ENCODE measurements at places on chromosomes 11 and 22.

DNA sequence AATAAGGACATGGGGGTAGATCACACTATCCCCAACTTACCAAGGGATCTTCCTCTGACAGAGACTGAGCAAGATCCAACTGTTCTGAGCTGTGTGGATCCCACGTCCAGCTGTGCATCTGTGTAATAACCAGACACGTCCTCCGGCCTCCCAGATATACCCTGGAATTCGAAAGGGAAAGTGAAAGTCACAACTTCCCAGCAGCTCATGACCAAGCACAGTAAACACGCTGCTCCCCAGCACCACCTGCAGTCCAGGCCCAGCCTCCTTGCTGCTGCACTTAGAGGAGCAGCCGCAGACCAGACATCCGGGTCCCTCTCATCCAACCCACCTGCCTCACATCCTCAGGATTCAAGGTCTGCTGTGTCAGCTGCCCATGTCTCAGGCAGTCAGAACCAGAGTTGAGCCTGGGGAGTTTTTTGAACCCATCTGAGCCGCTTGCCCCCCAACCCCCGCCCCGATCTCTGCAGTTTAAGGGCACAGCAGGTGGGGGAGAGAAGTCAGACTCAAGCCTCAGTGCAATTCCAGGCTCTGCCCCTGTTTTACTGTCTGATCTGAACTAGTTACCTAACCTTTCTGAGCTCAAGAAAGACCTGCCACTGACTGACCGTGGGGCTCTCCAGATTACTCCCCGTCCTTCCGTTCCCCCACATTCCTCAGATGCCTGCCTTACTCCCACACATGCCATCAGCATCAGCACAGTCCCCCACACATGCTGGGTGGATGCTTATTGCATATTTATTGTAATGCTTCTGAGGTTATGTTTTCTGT lies at the start of gene APOL2:
Gene APOL2 (minus strand): TSS at position 127 of the 771 bp plus-strand sequence. CDS start 6,365 bp downstream, outside the sequence.
- peak; percentile 85 for DNase-seq

DNA sequence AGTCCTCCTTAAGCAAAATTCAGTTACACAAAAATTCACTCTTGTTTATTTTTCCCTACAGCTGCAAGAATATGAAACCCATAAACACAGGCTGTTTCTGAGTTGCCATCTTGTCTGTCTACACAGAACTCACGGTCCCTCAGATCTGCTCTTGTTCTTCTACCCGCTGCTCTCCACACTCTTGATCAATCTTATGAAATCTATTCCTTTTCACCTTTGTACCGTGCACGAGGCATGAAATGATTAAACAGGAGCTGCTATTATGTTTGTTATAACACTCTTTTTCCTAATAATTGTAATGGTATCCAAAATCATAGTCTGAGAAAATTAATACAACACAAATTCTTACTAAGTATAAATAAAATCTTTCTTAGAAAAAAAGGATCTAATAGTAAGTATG lies 266.1 kb upstream of the PITPNB start:
- DNase-seq: no peak

- no peak for DNase-seq
Measured at GRCh38 chr22:48834404-48834803, 993.3 kb downstream of the BRD1 start.

GRCh38 chr11:131422029-131422428 lies 51.6 kb downstream of the NTM start:
- no peak for DNase-seq

- DNase-seq: no peak
Measured at GRCh38 chr11:126392633-126393013, 37.1 kb downstream of the ST3GAL4 start.

DNA sequence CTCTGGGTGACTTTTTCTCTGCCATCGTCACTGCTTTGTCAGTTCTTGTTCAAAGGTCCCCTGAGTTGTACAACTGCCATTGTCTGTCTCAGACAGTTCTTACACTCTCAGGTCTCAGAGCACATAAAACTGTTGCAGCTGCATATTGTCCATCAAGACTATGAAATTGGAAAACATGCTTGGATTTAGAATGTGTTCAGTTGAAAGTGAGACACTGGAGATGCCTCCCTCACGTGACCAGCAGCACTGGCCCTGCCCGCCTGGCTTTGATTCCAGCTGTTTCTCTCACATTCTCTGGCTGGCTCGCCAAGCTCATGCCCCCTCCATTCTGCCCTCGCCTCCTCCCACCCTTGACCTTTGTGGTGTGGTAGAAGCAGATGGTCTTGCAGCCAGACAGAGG lies 244.2 kb downstream of the NTM start:
- peak; percentile 46 for DNase-seq

GRCh38 chr11:72525466-72525865 lies 91.1 kb upstream of the CLPB start:
- no peak for DNase-seq

DNA sequence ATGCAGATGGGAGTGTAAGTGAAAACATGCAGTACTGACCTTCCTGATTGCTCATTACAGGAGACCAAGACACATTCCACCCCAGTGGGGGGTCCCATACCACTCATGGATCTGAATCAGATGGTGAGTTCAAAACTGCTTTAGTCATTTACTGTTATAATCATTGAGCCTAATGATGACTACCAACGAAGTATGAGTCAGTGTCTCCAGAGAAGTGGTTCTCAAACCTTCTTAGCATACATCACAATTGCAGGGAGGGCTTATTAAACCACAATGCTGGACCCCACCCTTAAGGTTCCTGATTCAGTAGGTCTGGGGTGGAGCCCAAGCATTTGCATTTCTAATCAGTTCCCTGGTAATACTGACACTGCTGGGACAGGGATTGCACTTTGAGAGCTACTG lies 75.8 kb downstream of the CD44 start:
- no peak for DNase-seq

DNA sequence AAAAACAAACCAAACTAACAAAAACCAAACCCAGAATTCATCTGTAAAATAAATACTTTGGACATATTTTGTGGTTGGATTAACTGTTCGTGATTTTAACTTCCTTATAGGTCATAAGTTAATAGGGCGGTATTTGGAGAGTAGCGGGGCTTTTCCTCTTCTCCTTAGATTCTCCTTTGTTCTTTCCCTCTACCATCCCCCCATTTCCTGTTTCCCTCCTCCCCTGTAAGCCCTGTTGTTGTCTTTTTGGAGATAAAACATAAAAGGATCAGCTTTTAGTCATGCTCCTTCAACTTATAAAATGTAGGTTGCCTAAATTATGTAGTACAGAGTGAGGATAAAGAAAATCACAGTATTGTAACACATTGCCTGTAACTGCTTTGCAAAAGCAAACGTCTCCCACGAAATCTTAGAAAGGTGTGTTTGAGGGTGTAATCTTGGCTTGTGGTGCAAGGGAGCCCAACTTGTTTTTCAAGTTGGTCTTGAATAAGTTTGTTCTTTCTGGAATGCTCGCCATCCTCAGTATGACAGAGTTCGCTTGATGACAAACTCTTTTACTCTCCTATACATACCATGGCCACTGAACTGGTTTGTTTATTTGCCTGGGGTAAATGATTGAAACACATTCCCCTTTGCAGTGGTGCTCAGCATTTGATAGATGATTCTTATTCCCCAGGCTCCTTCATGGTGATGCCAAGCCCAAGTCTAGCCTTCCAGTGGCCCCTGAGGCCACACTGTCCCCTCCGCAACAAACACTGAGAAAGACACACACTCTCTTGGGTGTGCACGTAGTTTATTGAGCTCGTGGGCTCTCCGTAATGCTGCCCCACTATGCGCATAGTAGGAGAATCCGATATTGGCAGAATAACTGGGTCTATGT lies 49.4 kb downstream of the TEAD1 start:
- no peak for DNase-seq

- no peak for DNase-seq
Measured at GRCh38 chr11:130740819-130741218, 175.5 kb downstream of the SNX19 start.

DNA sequence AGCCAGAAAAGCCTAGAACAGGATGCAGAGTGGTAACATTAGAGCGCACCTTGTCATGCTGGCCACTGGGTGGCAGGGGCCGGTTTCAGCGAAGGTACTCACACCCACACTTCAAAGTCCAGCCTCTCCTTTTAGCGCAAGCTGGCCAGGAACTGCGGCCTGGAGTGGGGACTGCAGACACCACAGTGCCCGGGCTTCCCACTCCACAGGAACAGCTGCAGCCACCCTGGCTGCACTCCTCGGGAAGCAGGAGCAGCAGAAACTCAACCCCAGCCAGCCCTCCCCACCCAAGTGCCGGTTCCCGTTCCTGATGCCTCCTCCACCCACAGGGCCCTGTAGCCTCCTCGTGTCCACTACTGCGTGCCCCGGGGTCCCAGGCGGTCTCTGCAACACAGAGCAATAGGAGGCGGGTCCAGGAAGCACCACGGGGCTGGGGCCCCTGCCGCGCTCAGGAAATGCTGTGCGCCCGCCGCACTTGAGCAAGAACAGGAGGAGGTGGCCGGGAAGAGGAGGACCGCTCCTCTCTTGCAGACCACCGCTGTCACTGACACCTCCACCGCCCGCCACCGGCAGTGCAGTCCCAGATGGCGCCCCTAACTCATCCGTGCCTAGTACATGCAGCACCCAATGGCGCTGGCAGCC lies 2.2 kb downstream of the RFPL2 start:
- DNase-seq: peak; percentile 4

- DNase-seq: no peak
Measured at GRCh38 chr11:35047179-35047578, 91.8 kb upstream of the CD44 start.

GRCh38 chr11:115930886-115931547 lies 426.8 kb upstream of the CADM1 start:
- DNase-seq: no peak

- DNase-seq: no peak
Measured at GRCh38 chr11:14045417-14045816, 82.9 kb downstream of the SPON1 start.

GRCh38 chr11:72969894-72970335 lies 155.7 kb downstream of the ATG16L2 start:
- DNase-seq: no peak

DNA sequence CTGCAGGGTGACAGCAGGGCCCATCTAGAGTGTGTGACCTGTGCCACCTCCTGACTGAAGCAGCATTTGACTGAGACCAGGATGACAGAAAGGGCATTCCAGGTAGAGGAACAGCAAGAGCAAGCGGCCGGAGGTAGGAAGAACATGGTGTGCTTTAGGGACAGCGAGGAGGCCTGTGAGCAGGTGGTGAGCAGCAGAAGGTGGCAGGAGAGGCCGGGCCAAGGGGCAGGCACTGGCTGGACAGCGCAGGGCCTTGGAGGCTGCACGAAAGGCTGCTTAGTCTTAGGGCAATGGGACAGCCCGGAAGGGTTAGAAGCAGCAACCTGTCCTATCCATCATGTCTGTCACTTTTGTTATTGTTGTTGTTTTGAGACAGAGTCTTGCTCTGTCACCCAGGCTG lies 17.6 kb upstream of the LRRC32 start:
- no peak for DNase-seq

- DNase-seq: no peak
Measured at GRCh38 chr11:117706322-117706814, 90.6 kb downstream of the DSCAML1 start.

DNA sequence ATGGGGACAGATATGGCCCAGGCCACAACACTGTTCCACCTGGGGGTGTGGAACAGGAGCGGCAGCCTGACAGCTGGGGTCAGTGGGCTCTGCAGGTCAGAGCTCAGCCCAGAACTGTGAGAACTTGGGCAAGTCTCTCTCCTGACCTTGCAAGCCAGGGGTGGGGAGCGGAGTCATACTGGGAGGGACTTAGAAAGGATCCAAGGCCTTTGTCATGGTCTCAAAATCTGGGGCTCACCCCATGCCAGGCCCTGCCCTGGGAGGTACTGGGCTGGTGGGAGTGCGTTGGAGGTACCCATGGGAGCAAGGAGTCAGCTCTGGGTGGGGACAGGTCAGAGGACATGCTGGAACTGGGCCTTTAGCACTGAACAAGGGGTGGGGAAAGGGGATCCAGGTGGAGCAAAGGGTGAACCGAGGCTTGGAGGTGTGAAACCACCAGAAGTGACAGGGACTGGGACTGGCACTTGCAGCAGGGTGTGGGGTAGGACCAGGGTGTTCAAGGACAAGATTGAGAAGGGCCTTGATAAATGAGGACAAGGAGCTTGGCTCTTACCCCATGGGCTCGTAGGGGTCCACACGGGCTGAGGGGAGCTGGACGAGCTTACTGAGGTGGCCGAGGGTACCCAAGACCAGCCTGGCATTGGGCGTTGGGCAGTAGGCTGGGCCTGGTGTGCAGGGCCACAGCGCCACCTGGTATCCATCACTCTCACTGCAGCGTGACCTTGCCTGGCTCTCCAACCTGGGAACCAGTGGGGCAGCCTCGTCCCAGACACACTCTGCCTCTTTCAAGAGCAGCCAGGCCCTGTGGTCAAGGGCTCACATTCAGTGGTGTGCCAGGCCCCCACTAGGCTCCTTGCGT lies 7.4 kb upstream of the PMM1 start:
- peak; percentile 15 for DNase-seq

- no peak for DNase-seq
Measured at GRCh38 chr11:30387891-30388861, 65.3 kb downstream of the ARL14EP start.

DNA sequence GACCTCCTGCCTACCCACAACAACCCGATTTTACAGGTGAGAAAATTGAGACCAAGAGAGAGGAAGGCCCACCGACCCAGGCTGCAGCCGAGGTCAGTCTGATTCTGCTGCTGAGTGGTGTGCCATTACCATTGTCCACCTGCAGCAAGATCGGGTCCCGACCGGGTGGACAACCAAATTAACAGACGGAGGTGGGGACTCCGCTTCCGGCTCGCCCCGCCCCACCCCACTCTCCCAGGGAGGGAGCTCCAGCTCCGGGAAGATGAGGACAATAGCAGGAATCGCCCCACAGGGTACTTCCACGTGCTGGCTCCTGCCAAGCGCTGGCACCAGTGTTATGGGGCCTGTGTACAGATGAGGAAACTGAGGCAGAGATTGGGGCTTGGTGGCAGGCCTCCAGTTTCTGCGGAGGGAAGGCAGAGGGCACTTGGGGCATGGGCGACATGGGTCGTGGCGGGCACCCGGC lies 425 bp upstream of the KDELR3 start:
- no peak for DNase-seq

DNA sequence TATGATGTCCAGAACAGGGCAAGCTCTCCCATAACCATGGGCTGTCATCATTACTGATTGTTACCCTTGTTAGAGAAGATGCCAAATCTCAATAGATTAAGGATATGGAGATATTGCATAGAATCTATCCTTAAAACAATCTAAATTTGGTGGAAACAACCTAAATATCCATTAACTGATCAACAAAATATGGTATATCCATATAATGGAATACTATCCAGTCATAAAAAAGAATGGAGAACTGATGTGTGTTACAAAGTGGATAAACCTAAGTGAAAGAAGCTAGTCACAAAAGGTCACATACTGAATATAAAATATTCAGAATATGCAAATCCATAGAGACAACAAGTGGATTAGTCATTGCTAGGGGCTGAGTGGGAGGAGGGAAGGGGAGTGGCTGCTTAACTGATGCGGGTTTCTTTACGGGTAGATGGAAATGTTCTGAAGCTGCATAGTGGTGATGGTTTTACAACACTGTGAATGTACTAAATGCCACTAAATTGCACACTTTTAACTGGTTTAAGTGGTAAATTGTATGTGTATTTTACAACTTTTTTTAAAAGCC lies 36.1 kb upstream of the SMCO4 start:
- no peak for DNase-seq

DNA sequence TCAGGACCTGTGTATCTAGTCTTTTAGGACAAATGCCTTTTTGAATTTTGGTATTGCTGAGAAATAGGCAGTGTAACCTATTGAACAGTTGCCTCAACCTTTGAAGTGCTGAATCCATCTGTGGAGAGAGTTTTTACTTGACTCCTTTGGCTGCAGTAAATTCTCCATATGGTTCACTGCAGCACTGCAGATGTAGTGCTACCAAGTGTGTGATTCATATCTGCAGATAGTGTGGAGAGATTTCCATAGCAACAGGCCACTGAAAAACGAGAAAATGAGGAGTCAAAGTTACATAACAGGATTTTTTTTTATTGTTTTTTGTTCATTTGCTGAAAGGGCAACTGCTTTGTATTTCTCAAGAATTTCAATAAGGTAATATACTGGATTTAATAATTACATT lies 356.1 kb downstream of the RAB38 start:
- DNase-seq: no peak
